ENCODE measurements at places on chromosomes 3 and 15.

DNA sequence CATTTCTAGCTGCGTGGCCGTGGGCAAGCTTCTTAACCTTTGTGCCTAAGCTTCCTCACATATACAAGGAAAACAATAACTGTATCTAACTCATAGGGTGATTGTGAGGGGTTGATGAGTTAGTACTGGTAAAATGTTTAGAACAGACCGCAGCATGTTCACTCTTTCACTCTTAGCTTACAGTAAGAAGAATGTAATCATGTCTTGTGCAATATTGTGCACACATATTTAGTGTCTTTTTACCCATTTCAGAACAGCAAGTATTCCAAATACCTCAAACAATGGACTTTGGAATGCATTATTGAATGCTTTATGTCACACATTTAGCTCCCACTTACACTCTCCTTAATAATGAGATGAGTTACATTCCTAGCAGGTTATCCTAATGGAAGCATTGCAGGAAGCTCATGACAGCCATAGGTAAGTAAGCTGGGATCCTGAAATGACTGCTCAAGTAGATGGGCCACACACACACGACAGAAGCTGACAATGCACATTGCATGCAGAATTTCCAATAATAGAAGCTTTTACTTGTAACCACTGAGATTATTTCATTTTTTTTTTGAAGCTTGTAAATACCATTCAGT lies 468.9 kb upstream of the WNT5A start:
- no peak for DNase-seq

DNA sequence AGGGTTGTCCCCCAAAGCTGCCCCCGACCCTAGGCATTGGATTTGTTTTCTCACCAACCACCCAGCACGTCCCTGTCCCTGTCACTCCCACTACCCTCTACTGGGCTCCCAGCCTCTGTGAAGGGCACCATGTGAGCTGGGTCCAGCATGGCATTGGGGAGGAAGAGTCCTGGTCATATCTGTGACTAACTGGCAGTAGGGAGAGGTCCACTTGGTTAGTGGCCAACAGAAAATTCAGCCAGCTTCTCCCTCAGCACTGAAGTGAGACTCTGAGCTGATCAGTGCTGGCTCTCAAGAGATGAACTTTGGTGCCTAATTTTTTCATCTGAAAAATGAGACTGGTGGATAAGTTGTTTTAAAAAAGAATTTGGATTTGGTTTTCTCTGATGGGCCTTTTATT lies 11.3 kb upstream of the KIF23 start:
- DNase-seq: peak; percentile 20

DNA sequence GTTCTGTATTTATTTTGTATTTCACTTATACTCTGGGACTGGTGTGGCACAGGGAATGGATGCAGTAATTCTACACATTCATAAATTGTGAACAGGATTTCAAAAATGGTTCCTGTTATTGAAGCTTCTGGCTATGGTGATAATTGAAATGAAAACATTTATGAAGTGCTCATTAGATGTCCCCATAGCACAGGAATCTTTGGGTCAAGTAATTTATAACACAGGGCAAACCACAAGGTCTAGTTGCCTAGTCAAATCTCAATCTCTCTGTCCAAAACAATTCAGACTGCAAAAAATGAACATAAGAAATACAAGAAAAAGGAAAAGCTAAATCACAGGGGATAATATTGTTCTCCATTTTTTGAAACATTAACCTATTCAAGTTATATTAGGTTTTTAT lies 117.5 kb upstream of the PTPRG start:
- DNase-seq: no peak

DNA sequence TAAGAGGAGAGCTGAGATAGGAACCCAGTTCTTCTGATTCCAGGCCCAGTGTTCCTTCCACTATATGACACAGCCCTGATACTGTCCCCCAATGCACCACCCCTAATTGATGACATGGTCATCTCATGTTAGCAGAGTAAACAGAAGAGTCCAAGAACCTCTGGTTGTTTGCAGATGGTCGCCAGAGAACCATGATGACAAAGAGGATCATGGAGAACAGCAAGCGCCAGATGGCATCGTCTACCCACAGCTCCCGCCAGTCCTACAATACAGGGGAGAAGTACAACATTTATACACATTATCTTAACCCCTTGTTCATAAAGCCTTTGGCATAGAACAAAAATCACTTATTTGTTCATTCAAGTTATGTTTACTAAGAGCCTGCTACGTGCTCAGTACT lies 18.5 kb upstream of the VPS39 start:
- no peak for DNase-seq

- no peak for DNase-seq
Measured at GRCh38 chr15:99594916-99595315, 29.1 kb downstream of the MEF2A start.

- DNase-seq: no peak
Measured at GRCh38 chr3:36959821-36960220, 15.0 kb upstream of the TRANK1 start.

- no peak for DNase-seq
Measured at GRCh38 chr15:42270551-42270950, 2.5 kb upstream of the GANC start.

- DNase-seq: no peak
Measured at GRCh38 chr3:114669614-114670013, 375.8 kb downstream of the TIGIT start.

DNA sequence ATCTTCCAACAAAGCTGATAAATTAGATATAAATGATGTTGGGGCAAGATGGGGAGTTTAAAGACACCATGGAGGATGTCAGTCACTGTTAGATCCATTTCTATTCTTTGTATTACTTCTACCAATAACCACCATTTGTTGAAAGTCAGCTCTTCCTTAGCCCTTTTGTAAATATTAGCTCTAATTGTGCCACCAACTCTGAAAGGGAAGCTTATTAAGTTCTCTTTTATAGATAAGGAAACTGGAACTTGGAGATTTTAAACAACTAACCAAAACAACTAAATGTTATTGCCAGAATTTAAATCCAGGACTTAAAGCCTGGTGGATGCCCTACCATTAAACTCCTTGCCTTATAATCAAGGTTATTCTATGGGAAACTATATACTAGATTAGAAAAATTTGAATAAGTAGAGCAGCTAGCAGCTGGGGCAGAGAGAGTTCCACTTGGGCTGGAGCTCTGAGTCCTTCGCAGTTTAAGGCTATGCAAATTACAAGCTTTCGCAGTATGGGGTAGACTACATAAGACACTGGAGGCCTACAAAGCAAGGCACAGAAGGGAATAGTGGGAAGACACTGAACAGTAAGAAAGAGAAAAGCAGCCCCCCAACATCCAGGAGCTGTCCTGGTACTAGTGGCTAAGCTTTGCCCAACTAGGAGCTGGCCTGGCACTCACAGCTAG lies 52.6 kb downstream of the TM4SF18 start:
- DNase-seq: no peak

DNA sequence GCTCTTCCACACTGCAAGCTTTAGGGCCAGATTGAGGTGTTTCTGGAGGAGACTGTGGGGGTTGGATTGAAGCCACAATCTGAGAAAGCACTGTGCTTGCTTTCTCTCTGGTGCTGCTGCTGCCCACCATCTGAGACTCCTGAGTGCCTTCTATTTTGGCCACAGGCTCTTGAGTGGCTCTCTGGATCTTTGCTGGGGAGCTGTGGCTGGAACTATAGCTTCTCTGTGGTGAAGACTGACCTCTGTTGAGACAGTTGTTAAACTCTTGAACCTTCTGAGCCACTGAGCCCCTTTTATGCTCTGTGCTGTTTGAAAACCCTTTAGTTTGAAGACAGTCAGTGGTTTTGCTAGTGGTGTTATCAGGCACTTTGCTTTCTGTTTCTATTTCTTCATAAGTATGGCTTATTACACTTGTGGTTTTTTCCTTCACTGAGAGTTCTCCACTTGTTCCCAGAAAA lies 108.7 kb upstream of the TSPAN3 start:
- DNase-seq: no peak

DNA sequence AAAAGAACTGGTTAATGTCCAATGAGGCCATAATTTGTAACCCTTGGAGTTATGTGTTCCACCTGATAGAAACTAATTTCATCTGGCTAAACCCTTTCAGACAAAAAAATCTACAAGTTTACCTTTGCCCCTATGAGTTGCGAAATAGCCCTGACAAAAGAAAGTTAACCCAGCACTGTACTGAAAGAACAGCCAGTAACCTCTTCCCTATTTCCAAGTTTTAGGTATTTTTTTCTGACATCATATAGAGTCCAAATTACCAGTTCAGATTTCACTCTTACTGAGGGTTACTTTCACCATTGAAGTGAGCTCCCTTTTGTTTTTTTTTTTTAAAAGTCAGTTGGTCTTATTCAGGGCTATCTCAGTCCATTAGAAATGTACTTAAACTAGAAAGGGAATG lies 42.8 kb upstream of the PTPRG start:
- no peak for DNase-seq

- peak; percentile 84 for DNase-seq
Measured at GRCh38 chr3:108099679-108100428, 9.0 kb upstream of the CD47 start.

DNA sequence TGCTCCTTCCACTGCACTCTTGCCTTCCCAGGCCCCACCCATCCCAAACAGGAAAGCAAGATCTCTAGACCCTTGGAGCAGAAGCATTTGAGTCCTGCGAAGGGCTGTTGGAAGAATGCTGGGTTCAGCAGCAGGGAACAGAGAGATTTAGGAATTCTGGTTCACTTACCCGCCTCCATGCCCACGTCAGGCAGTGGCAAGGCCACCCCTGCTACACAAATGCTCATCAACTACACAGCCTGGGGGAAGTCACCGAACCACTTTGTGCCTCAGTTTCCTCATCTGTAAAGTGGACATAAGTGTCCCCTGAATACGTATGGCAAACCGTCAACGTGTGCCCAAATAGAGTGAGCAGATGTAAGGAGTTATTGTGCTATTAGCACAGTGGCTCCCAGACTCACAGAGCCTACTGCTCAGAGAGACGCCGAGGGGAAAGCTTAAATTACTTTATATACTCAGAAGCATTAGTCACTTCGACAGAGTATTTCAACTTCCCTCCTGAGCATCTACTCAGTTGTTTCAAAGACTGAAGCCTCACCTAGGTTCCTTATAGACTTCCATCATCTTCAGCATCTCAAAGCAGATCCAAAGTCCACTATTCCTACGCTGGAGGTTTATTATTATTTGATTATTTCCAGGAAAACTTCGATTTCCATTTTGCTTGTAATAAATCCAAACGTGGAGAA lies 905 bp downstream of the HOMER2 start:
- no peak for DNase-seq

DNA sequence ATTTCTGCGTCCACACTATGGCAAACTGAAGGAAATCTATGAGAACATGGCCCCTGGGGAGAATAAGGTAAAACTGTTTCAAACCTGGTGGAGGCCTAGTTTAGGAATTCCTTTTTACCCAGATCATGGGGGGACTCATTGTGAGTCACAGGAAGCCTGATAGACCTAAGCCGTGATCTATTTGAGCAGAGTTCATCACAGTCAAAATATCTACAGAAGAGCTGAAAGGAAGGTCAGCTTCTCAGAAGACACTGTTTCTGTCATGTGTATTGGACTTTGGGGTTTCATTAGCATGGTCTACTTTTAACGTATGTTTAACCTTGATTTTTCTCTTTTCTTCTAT lies 1.3 kb downstream of the PSMD2 start:
- no peak for DNase-seq

GRCh38 chr3:45226206-45226915 lies at the start of gene TMEM158:
Gene TMEM158 (minus strand): TSS chr3:45226287. CDS start chr3:45226027, 260 bp downstream.
- peak; percentile 92 for DNase-seq

GRCh38 chr3:52147804-52148203 lies 6.4 kb downstream of the POC1A start:
- no peak for DNase-seq

GRCh38 chr3:127729556-127730056 lies 56.9 kb downstream of the ABTB1 start:
- no peak for DNase-seq

GRCh38 chr3:118480101-118480860 lies 554.4 kb downstream of the IGSF11 start:
- no peak for DNase-seq

DNA sequence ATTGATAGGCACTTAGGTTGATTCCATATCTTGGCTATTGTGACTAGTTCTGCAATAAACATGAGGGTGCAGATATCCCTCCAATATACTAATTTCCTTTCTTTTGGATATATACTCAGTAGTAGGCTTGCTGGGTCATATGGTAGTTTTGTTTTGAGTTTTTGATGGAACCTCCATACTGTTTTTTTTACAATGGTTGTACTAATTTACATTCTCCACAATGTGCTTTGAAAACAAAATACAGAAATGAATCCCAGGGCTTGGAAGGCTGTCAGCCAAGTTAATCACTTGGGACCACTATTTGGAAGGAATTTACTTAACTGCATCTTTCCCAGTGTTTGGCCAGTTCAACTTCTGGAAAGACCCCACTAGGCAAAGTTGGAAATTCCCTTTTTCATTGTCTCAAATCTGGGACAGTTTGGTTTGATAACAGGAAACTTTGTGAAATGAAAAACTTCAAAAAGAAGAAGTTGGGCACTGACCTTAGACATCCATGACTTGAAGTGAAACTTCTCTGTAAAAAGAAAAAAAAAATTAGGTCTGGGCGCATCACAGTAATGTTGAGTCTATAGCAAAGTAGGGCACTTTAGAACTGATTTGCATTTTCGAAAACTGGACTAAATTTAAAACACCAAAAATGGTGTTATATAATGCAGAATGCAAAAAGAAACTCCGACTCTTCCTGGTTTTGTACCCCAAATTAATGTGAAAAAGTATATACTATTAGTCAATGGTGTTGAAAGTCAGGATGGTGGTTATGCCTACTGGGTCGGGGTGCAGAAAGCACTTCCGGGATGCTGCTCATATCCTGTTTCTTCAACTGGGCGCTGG lies 6.0 kb downstream of the CTSH start:
- no peak for DNase-seq

GRCh38 chr3:149037684-149038083 lies 46.3 kb downstream of the GYG1 start:
- DNase-seq: no peak

DNA sequence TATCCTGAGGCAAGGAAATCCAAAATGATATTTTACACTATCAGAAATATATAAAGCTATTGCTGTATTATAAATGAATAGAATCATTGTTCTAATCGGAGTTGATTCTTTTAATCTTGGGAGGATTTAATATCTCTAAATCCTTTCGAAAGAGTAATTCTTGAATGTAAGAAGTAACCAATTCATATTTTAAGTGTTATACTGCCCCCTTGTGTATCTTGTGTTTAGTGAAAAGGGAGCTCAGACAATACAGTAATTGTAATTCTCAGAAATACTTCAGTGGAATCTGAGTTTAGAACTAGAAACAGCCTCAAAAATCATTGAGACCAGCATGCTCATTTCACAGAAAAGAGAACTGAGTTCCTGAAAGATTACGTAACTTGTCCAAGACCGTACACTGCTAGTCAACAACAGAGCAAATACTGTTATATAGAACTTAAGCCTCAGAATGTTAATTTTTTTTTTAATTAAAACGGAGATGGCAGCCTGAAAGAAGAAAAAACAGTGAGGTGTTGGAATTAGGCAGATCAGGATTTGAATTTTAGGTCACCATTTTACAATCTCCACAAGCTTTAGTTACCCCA lies 42.9 kb downstream of the PLCH1 start:
- no peak for DNase-seq

GRCh38 chr3:160413613-160414248 lies 14.3 kb downstream of the SMC4 start:
- DNase-seq: peak; percentile 75

- DNase-seq: no peak
Measured at GRCh38 chr3:162141272-162141791, 644.7 kb downstream of the OTOL1 start.

All from liver (tissue), 10 donors.